NCI-H460 (cell line): ENCODE measurements at places on chromosomes 6 and 20.

DNA sequence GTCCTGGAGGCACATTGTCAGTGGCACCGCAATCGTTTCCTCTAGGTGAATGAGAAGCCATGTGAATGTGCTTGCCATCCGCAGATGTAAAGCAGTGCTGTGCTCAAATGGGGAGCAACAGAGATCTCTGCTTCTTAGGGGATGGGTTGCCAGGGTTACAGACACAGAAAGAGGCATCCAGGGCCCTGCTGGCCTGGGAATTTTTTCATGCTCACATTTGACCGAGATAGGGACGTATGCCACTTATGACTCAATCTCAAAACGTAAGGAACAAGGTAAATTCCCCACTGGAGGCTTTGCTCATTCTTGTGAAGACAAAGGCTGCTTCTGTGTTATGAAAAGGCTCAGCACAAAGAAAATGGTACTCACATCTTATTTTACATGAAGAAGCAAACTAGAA is 11.0 kb downstream of the C6orf118 start:
- DNase-seq = no peak

DNA sequence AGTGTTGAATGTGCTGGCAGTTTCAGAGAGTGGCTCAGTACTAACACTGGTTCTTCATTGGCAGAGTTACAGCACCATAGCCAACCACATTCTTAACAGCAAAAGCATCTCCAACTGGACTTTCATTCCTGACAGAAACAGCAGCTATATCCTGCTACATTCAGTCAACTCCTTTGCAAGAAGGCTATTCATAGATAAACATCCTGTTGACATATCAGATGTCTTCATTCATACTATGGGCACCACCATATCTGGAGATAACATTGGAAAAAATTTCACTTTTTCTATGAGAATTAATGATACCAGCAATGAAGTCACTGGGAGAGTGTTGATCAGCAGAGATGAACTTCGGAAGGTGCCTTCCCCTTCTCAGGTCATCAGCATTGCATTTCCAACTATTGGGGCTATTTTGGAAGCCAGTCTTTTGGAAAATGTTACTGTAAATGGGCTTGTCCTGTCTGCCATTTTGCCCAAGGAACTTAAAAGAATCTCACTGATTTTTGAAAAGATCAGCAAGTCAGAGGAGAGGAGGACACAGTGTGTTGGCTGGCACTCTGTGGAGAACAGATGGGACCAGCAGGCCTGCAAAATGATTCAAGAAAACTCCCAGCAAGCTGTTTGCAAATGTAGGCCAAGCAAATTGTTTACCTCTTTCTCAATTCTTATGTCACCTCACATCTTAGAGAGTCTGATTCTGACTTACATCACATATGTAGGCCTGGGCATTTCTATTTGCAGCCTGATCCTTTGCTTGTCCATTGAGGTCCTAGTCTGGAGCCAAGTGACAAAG is 17.0 kb upstream of the ADGRF4 start:
- no peak for DNase-seq

DNA sequence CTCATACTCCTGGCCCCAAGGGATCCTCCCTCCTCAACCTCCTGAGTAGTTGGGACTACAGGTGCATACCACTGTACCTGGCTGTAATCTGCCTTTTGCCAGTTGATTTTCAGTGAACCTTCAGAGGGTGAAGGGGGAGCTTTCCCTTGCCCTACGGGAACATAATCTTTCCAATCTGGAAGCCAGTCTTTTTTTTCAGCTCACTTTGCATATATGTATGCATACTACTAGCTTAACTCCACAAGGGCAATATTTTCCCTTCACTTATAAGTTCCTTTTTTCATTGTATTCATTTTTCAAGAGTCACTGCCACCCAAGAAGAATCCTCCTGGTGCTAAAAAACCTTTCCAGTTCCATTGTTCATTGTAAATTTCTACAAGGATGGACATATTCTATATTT is 53.4 kb upstream of the GCM1 start:
- DNase-seq = no peak

- no peak for DNase-seq
Observed at GRCh38 chr6:80550748-80551147, 444.3 kb downstream of the BCKDHB start.

- DNase-seq = no peak
Observed at GRCh38 chr6:1594445-1595200, 15.1 kb upstream of the FOXC1 start.

GRCh38 chr6:108157981-108158525 is 7.8 kb upstream of the NR2E1 start:
- DNase-seq = no peak

DNA sequence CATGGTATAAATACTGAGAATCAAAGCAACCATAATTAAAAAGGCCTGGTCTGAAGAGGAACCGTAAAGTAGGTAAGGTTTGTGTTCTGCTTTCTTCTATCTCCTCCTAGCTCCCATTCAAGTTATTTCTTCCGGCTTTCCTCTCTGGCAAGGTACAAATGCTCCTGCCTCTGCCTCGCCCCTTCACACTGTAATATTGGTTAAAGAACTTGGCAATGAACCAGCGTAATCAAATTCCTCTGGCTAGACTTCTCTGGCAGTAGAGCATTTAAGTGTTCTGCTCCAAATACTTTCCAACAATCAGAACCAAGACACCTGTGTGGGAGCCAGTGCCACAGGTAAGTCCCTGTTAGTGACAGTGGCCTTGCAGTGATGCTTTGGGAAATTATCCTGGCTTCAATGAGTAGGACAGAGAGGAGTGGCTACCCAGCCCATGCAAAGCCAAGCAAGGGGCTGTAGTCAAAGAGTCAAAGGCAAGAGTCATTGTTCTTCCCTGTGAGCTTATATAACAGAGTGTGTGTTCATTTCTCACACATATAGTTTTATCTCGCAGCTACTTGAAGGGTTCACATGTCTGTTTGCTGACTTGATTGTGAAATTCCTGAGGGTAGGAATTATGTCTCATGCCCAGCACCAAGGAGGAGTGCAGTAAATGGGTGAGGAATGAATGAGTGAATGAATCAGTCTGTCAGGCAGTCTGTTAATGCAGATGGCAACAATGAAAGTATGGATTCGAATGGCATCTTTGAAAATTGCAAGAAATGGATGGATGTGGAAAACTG is 329.3 kb downstream of the NRN1 start:
- DNase-seq = no peak

DNA sequence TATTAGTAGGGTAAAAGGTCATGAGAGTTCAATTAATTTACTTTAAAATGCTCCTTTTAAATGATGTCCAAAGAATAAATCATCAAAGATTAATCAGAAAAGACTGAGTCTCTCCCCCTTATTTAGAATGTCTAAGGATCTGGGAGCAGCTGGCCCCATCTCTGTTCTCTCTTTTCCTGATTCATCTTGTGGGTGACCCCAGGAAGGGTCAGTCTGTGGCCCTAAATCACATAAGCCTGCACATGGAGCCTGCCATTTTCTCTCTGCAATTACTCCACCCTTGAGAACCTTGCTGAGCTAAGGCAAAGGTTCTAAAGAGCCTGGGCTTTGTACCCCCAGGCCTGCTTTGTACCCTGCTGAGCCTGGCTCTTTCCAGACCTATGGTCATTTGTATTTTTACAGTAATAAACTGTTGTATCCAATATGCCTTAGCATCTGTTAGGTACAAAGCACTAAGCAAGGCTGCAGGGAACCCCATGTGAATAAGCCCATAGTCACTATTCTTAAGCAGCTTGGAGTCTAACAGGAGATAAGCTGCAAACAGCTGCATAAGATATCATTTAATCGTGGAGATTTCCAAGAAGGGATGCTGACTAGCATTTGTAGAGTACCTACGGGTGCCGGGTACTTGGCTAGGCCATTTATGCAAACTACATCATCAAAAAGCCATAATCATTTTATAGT is 431.0 kb upstream of the MARCKS start:
- DNase-seq = no peak

GRCh38 chr20:35232575-35232974 is 6.1 kb downstream of the MMP24 start:
- DNase-seq = no peak

GRCh38 chr20:62550087-62550632 is 74.4 kb upstream of the GATA5 start:
- no peak for DNase-seq

DNA sequence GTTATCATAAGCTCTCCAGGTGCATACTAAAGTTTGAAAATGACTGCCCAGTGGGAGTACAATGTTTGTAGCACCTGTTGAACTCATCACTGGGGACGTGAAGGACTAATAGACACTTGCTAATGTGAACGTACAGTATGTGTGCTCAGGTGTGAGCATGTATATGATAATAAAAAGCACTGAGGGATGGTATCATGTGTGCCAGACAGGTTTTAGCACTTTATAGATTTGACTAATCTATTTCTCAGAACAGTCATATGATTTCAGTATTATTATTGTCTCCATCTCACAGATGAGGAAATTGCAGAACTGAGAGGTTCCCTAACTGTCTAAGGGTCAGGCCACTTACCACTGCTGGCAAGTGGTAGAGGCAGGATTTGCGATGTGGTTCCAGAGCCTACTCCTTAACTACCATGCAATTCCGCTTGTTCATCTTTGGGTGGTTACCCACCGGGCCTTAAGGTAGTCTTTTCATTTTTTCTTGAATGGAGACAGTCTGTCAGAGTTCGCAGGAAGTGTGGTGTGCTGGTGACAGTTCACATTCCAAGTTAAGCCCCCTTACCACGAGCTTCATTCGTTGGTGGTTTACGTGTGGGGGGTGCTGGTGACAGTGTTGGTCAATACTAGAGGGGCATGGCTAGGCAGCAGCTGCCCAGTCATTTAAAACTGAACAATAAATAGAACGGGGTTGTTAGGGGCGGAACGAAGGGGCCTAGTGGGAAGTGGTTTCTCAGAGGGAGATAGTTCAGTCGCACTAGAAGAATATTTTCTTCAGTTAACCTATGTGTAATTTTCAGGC is 46.8 kb downstream of the RREB1 start:
- no peak for DNase-seq

DNA sequence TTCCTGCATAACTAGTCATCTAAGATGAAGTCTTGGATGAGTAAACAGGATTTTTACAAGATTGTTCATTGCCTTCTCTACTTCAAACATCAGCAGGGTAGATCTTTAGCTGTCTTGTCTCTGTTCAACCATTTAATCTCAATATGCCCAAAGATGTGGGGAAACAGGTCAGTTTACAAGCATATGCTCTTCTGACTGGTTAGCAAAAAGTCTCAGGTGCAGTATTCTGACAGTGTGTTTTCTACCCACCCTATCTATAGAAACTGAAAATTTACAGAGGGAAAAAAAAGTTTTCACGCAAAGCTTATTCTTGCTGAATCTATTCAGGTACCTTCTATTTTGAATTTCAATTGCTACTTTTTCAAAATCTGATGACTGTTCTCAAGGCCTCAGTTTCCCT is 29.0 kb downstream of the MAP3K5 start:
- DNase-seq = no peak

DNA sequence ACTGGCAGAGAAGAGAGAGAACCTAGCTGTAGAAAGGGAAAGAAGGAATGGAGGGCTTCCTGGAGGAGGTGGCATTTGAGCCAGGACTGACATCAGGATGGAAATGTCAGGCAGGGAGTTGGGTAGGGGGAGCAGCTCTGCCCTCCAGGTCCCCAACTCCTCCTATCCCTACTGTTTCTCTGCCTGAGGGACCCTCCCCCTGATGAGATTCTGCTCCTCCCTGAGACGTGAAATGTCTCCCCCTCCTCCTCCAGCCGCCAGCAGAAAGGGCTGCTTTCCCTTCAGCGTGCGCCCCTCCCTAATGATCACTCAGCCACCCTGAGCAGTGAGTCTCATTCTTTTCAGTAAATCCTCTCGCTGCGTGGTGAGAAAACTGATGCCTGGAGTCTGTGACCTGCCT is 40.6 kb downstream of the HLA-DPB1 start:
- DNase-seq = no peak

- no peak for DNase-seq
Observed at GRCh38 chr6:100999034-100999597, 118.0 kb upstream of the ASCC3 start.

GRCh38 chr6:57205550-57206328 is 16.4 kb downstream of the RAB23 start:
- no peak for DNase-seq

- DNase-seq = no peak
Observed at GRCh38 chr6:38617856-38618255, 21.9 kb downstream of the BTBD9 start.

- DNase-seq = no peak
Observed at GRCh38 chr6:87645080-87645479, 55.1 kb downstream of the ORC3 start.

DNA sequence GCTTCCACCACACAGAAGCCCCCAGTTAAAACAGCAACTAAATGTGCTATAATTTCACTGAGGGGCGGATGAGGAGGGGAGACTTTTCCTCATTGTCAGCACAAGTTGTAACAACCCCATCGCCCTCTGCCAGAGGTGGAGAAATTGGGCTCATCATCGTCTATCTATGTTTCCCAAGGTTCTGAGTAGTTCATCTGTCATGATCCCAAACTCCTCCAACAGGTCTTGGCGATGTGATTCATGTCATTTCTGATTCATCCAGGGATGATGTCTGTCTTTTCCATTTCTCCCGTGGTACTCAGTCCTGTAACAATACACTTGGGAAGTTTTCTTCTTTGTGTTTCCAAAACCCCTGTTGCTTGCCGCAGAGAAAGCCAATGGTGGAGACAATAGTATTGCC is 51.0 kb downstream of the TFAP2A start:
- no peak for DNase-seq

- DNase-seq = no peak
Observed at GRCh38 chr6:75449630-75450206, 43.9 kb downstream of the FILIP1 start.

- no peak for DNase-seq
Observed at GRCh38 chr6:162825597-162825996, 97.8 kb downstream of the PACRG start.

- DNase-seq = no peak
Observed at GRCh38 chr20:17910828-17911294, 57.7 kb downstream of the SNX5 start.

DNA sequence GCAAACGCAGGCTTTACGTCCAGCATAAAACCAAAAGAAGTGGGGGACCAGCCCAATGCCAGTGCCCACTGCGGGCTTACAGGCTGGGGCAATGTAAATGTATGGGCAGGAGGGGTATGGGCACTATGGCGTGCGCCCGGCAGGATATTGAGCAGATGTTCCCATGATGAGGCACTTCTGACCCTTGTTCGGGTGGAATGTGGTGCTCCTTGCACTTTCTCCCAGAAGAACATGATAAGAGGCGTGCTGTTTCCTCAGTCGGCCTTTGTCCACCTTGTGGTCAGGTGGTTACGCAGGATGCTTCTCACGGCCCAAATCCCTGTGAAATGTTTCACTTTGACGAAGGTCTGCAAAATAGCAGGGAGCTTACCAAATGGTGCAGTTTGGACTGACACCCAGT is 4.8 kb upstream of the GPR31 start:
- DNase-seq = no peak

GRCh38 chr6:2751871-2752270 is 1.1 kb upstream of the MYLK4 start:
- no peak for DNase-seq

GRCh38 chr20:51249215-51249614 is 226.3 kb upstream of the KCNG1 start:
- DNase-seq = no peak
